Left kidney (tissue), 8 donors: ENCODE measurements at places on chromosomes 3 and 15.

- no peak for DNase-seq
Measured at GRCh38 chr3:188358787-188359493, 205.0 kb downstream of the LPP start.

GRCh38 chr15:40807888-40808461 lies 702 bp upstream of the DNAJC17 start:
- DNase-seq, result no peak

GRCh38 chr15:89963301-89964231 lies 37.6 kb upstream of the ZNF710 start:
- DNase-seq, result no peak

- DNase-seq, result no peak
Measured at GRCh38 chr3:167162083-167162482, 218.0 kb downstream of the ZBBX start.

DNA sequence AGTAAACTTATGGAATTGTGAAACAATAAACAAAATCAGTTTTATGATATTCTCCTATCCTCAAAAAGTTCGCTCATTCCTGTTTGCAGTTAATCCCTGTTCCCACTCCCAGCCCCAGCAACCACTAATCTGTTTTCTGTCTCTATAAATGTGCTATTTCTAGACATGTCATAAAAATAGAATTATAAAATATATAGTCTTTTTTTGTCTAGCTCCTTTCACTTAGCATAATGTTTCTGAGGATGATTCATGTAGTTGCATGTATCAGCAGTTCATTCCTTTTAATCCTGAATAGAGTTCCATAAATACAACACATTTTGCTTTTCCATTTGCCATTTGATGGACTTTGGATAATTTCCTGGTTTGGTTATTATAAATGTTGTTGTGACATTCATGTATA lies 140.0 kb downstream of the KCNAB1 start:
- DNase-seq, result peak; percentile 7

GRCh38 chr3:184185461-184186183 lies 377 bp upstream of the ABCF3 start:
- peak; percentile 99 for DNase-seq

DNA sequence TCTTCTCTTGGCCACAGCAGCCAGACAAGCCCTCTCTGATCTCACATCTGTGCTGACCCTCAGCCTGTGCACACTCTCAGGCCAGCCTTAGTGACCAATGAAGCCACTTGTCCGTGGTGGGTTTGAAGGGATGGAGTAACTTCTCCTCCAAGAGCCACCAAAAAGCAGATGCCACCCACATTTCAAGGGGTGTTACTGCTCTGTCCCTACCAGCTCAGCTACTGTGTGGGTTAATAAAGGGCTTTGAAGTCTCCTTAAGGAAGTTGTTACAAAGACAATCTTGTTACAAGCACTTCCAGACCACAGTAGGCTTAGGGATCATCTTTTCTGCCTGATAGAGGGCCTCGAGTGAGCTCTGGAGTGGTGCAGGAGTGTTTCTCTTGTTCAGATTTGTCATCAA lies 3.3 kb upstream of the CA12 start:
- no peak for DNase-seq

DNA sequence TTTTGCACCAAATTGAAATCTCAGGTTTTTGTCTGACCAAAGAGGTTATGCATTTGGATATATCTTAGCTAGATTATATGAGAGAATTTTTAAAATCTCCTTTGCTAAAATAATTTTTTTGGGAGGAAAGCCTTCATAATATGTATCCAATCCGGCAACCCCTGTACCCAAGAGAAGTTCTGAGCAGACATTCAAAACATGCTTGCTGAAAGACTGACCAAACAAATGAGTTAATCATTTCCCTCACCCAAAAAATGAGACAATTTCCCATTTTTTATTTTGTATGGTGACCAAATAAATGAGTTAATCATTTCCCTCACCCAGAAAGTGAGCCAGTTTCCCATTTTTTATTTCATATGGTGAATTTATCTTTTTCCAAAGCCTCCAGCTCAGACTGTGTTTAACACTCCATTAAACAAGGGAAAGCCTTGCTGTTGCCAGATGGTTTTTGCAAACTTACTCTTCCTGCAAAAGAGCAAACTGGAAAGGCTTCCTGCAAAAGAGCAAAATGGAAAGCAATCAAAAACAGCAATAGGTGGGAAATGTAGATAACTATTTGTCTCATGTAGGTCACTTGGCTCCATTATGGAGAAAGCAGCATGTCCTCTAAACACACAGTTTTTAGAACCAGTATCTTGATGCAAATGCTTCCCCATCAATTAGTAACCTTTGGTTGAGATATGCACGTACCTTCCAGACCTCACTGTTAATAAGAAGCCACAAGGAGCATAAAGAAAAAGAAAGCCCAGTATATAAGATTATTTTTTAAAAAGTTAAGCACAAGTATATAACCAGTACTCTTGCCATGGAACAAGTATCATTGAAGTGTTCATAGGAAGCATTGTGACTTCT lies 78.4 kb upstream of the OSTN start:
- no peak for DNase-seq

GRCh38 chr3:17340693-17341092 lies 401.7 kb downstream of the TBC1D5 start:
- DNase-seq, result no peak

DNA sequence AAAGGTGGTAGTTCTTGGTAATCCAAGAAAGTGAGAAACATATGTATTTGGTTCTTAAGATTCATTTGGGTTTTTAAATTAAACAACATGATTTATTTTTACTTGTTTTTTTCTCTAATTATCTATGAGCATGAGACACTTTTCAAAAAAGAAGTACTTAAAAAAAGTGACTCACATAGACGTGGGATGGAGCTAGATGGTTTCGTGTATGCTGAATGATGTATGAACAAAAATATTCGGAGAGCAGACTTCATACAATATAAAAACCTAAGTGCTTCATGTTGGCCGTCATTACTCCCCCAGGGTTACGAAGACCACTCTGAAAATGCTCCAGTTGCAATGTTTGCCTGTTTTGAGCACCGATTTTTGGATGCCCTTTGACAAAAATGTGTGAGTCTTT lies 90.9 kb downstream of the RORA start:
- DNase-seq, result no peak

DNA sequence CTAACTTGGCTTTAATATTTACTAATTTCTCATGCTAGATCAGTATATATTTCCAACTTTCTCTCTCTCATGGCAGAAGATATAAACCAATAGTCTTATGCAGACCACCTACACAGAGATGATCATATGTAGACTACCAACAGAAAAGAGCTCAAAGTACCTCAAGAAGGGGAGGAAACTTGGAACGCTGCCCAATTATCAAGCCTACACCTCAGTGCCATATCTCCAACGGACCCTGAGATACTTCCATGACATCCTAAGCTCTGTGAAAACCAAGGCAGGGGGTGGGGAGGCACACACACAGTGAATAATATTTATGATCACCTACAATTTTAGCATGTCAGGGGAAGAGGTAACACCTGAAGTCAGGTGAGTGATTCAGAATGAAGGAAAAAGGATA lies 100.6 kb downstream of the STAG1 start:
- no peak for DNase-seq

DNA sequence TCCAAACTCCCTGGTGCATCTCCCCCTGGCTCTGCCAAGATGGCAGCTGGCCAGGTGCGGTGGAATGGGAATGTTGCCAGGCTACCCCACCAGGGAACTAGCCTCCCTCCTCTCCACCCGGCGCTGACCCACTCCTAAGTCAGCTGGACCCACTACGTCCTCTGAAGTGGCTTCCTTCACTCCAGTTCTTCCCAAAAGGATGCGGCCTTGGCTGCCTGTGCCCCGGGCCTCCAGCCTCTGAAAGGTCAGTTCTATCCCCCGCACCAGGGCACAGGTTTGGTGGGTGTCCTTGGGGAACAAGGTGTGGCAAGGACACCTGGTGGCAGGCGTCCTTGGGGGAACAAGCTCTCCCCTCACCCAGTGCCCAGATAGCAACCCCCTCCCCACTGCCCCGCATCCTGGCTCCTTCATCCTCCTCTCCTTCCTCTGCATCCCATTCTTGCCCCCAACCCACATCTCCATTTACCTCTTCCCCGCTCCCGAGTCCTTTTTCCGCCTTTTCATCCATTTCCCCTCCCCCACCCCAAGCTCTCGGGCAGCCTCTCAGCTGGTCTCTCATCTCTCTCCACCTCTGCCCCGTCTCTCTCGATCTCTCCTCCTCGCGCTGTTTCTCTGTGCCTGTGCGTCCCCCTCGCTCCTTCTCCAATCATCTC lies 54.0 kb downstream of the LHFPL4 start:
- no peak for DNase-seq

GRCh38 chr3:10406414-10406813 lies 85.5 kb upstream of the SEC13 start:
- DNase-seq, result no peak

DNA sequence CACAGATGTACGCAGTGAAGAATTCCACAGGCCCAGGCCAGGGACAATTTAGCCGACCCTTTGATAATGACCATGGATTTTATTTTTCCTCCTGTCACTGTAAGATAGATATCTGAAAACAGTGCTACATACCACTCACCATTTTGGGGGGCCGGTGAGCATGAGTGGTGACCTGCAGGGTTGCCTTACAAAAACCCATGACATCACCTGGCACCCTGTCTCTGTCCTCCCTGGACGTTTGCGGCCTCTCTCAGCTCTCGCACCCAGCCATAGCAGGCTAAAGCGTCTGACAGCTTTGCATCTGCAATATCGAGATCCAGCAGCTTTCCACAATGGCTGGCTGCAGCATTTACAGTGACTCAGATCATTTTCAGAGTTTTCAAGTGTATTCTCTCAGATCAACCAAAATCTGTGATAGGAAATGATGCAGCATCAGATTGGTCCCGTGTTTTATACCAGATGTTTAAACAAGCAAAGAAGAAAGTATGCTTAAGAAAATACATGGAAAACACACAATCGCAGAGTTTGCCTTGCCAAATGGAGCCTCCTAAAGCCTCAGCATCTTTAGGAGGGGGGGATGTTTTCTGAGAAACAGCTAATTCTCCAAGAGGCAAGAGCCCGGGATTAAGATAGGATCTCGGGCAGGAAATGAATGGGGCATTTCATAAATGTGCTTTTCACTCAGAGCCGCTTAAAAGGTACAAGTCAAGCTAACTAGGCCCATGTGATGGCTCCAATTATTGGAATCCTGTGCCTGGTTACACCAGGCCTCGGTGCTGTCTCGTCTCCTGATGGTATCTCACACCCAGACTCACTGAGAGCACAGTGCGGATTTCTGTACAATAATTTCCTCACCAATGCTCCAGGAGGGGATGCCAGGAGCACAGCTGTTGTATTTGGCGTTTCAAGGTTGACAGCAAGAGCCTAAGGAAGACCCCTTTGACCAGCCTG lies 257.3 kb downstream of the XXYLT1 start:
- no peak for DNase-seq

DNA sequence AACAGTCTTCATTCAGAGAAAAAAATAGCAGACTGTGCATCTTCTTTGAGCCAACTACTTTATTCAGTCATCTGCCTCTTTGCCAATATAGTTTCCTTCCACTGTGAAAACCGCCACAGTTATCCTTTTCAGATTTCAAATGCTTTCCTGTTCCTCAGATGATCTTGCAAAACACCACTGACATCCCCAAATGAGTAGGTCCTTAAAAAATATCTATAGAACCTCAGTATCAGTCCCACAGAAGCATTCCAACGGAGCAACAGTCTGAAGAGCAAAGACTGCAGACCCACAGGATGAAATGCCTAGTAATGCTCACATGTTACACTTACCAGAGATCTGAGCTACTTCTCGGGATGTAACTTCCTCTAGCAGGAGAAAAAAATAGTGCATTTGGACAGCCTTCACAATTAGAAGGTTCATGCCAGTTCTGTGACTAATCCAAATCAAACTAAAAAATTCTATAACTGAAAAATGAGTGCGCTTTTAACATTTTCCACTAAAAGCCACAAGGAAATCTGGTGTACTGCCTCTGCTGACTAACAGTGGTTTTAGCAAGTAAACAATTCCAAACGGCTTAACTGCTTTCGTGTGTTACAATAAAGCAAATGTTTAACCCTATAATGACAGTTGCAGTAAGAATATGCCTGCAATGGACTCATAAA lies at the start of gene ANKRD28:
ANKRD28 (minus strand) TSS at position 338 of the 662 bp plus-strand sequence. CDS start 1,458 bp downstream, outside the sequence.
- DNase-seq, result peak; percentile 46

GRCh38 chr3:61340931-61341461 lies 89.7 kb upstream of the FHIT start:
- DNase-seq, result no peak

- no peak for DNase-seq
Measured at GRCh38 chr15:67551207-67551743, 8.8 kb downstream of the MAP2K5 start.

- no peak for DNase-seq
Measured at GRCh38 chr15:65068403-65068788, 605 bp upstream of the RASL12 start.

GRCh38 chr15:52379395-52380106 lies 83.9 kb upstream of the MYO5C start:
- DNase-seq, result no peak

- DNase-seq, result peak; percentile 36
Measured at GRCh38 chr3:42264399-42265058, 1.5 kb downstream of the CCK start.

DNA sequence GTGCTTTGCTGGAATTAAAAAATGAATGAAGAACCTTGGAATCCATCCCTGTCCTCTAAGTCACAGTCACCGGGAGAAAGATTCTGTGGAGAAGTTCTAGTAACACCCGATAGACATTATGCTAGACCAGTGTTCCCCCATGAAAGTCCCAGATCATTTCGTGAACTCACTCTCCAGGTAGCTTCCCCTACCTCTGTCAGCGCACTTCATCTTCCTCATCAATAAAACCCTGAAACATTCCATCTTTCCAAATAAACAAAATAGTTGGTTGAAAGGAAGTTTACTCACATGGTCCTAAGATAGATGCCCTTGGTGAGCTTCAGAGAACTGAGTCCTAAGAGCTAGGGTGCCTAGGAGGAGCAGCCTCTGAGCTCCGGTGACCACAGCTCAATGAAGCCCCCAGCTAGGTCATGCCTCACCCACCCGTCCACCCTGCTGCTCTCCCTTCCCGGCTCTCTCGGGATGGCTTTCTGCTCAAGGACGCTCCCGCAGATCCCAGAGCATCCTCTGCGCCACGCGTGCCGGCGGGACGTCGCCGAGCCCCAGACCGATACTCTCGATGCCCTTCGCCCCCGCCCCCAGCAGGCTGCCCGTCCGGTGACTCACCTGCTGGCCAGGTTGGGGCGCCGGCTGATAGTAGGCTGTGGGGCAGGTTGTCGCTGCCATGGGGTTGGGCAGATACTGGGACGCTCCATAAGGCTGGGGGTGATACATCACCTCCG lies 776 bp downstream of the VGLL3 start:
- no peak for DNase-seq

GRCh38 chr3:157393113-157393512 lies 43.5 kb upstream of the PTX3 start:
- DNase-seq, result no peak

DNA sequence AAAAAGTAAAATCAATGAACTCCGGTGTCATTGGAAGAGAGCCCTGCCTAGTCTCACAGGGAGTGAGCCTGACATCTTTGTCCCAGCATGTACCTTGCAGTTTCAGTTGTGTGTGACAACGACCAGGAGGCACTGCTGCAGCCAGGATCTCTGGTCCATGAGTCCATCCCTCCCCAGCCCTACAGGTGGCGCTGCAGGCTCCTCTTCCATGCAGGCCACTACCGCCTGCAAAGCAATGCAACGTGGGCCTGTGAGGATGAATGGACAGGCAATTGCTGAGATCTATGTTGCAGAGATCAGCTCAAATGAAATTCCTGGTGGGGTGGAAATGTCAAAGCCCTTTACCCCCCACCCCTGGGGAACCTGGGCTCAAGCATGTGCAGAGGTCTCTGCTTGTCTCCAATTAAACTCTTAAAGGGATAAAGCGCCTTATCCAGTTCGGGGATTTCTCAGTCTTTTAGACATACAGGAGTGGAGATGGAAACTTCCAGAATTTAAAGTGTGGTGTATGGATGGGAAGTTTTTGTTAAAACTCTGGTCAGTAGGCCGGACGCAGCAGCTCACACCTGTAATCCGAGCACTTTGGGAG lies 35.8 kb downstream of the TKT start:
- peak; percentile 74 for DNase-seq
